Natural killer cell (primary cell): ENCODE measurements at places on chromosomes 5 and 9.

DNA sequence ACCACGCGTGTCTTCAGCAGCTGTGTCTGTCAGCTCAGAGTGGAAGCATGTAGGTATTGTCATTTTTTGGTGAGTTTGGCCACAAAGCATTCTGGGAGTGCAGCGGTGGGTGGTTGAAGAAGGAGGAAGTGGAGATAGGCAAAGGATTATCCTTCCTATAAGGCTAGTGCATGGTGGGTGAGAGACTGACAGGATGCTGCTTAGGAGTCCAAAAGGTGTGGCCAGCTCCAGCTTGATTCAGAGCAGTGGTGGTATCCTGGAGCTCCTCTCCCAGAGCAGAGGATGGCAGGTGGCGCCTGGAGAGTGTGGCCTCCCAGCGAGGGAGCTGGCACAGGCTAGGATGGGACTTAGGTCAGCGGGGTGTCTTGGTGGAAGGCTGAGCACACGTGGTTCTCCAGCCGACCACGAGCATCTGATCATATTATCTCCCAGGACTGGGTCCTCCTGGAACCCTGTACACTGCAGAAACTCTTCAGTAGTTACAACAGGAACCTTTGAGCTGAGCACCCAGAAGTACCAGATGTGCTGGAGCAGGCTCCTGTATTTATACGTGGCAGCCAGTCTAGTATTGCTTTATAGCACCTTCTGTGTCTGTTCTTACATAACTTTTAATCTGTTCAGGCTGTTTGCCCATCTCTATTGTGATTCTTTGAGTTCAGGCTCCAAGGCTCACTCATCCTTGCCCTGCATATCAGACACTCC, 29.6 kb downstream of the MAML1 start:
- no peaks in the 10 kb centered on the region for H3K27me3 ChIP-seq
- no peak overlapping the region for H3K4me3 ChIP-seq
- H3K27ac ChIP-seq = no peak overlapping the region
- peak; percentile 55 for DNase-seq

GRCh38 chr9:16708656-16709435, 161.6 kb downstream of the BNC2 start:
- no peaks in the 10 kb centered on the region for H3K4me1 ChIP-seq
- H3K36me3 ChIP-seq = no peaks in the 10 kb centered on the region
- H3K4me3 ChIP-seq = no peak overlapping the region
- no peak overlapping the region for H3K27ac ChIP-seq
- no peak for DNase-seq
- H3K27me3 ChIP-seq = no peaks in the 10 kb centered on the region

DNA sequence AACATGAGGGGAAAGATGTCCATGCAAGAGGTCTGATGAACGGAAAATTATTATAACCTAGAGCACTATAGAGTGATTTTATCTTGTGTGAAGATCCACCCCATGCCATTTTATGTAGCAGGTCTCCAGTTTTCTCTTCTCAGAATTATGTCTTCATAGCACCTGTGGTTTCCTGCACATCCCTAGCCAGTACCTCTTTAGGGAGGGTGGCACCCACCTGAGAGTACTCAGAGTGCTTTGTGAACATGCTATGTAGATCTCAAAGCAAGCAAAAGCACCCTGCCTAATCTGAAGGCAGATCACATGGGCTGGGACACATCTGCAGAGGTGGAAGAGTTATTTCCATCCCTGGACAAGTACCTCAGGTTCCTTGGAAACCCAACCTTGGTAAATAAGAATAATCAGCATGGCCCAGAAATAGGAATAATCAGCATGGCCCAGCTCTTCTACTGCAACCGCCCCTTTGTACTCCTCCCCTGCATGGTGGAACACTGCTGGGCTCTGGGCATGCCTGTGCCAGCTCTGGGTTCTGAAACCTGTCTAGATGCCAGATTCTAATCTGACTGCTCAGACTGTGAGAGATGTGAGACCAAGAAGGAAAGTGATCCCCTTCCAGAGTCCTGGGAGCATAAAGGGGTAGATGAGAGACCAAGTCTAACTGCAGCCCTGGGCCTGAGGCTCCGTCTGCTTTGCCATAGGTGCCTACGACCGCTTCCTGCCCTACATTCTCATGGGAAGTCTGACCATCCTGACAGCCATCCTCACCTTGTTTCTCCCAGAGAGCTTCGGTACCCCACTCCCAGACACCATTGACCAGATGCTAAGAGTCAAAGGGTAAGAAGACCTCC, 23.7 kb downstream of the SLC22A5 start:
- no peak overlapping the region for H3K27ac ChIP-seq
- no peak overlapping the region for H3K4me3 ChIP-seq
- no peaks in the 10 kb centered on the region for H3K27me3 ChIP-seq

DNA sequence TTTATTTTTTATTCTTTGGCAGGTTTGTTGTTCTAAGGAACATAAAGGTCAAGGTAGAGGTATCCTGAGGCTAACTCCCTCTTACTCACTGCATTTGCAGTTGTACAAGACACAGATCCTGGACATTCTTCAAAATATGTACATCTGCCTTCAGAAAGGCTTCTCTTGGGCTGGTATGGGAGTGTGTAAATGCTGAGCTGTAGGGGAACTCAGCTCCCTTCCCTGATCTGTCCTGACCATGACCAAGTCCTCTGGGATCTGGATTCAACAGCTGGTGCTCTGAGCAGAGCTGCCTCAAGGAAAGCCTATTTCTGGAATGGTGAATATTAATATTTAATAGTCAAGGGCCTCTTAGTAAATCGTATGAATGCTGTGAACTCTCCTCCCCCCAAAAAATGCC, 117.4 kb downstream of the PRKACG start:
- peak; percentile 7 for DNase-seq
- H3K27ac ChIP-seq = no peak overlapping the region
- no peak overlapping the region for H3K4me3 ChIP-seq

- no peaks in the 10 kb centered on the region for H3K36me3 ChIP-seq
- H3K27ac ChIP-seq = no peak overlapping the region
- H3K27me3 ChIP-seq = no peaks in the 10 kb centered on the region
- H3K4me1 ChIP-seq = no peaks in the 10 kb centered on the region
These were observed 537.8 kb upstream of the FTMT start for GRCh38 chr5:121313886-121314285.

- H3K4me3 ChIP-seq = no peak overlapping the region
- no peaks in the 10 kb centered on the region for H3K27me3 ChIP-seq
- no peaks in the 10 kb centered on the region for H3K4me1 ChIP-seq
- no peaks in the 10 kb centered on the region for H3K36me3 ChIP-seq
These were observed 12.6 kb upstream of the MUSK start for GRCh38 chr9:110655754-110656641.

GRCh38 chr9:84772511-84772910, 103.0 kb downstream of the NTRK2 start:
- no peak overlapping the region for H3K4me3 ChIP-seq
- no peaks in the 10 kb centered on the region for H3K27me3 ChIP-seq
- H3K4me1 ChIP-seq = no peaks in the 10 kb centered on the region
- no peaks in the 10 kb centered on the region for H3K36me3 ChIP-seq

GRCh38 chr5:58239731-58240130, 220.2 kb downstream of the PLK2 start:
- DNase-seq = no peak
- no peak overlapping the region for H3K27ac ChIP-seq
- no peaks in the 10 kb centered on the region for H3K4me1 ChIP-seq
- no peak overlapping the region for H3K4me3 ChIP-seq
- no peaks in the 10 kb centered on the region for H3K27me3 ChIP-seq

- H3K36me3 ChIP-seq = peaks cover 20% of the 10 kb centered on the region
- H3K27me3 ChIP-seq = no peaks in the 10 kb centered on the region
- no peak overlapping the region for H3K27ac ChIP-seq
These were observed 32.0 kb downstream of the MAN2A1 start for GRCh38 chr5:109721741-109722140.

DNA sequence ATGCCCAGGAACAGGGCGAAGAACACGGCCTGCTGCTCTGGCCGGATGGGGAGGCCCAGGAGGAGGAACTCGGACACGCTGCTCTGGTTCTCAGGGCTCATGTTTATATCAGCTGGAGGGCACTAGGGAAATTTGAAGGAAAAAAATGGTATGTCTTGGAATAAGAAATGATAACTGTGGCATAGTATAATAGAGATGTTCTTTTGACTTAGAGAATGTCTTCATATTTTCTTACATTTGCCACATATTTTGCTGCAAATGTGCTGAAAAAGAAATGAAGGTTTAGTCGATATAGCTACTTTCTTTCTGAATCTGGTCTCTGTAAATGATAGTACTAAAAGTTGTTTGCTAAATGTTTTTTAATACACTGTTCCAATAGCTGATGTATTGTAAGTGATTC, at the start of gene OR1J1:
OR1J1 (minus strand) TSS at position 101 of the 400 bp plus-strand sequence; CDS start at position 101, 0 bp downstream.
- DNase-seq = no peak
- H3K4me3 ChIP-seq = no peak within 1 kb of the TSS
- no peaks in the 10 kb centered on the region for H3K36me3 ChIP-seq
- no peaks in the 10 kb centered on the region for H3K4me1 ChIP-seq

DNA sequence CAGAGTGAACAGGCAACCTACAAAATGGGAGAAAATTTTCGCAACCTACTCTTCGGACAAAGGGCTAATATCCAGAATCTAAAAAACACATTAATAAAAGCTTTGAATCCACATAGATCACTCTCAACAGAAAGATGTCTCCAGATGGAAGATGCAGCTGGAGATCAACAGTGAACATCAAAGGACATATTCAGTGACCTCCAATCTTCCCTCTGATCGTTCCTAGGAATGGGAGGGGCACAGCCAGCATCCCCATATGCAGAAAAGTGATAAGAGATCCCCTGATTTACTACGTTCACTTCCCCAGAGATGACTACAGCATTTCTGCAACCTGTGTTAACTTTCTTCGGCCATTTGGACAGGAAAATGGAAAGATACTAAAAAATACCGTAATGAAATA, 21.2 kb downstream of the OXCT1 start:
- H3K27me3 ChIP-seq = no peaks in the 10 kb centered on the region
- peaks cover 47% of the 10 kb centered on the region for H3K36me3 ChIP-seq
- no peaks in the 10 kb centered on the region for H3K4me1 ChIP-seq
- no peak for DNase-seq
- H3K4me3 ChIP-seq = no peak overlapping the region
- no peak overlapping the region for H3K27ac ChIP-seq

DNA sequence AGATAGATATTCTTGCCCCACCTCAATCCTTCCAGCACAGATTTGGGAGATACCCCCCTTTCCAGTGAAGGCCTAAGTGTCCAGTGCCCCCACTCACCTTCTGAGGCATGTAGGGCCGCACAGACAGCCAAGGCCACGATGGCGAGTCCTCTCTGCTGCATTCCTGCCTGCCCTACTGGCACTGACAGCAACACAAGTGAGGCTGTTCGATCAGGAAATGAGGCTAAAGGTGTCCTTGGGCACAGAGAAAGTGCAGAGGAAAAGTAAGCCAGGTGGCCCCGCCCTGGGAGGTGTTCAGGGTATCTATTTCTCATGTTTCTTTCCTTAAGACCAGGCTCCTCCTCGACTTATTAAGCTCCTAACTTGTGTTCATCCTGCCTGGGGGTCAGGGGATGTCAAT, at the start of gene CCL28:
CCL28 (minus strand) TSS at position 236 of the 400 bp plus-strand sequence; CDS start at position 161, 75 bp downstream.
- no peaks in the 10 kb centered on the region for H3K4me1 ChIP-seq
- H3K4me3 ChIP-seq = no peak within 1 kb of the TSS
- H3K36me3 ChIP-seq = no peaks in the 10 kb centered on the region

DNA sequence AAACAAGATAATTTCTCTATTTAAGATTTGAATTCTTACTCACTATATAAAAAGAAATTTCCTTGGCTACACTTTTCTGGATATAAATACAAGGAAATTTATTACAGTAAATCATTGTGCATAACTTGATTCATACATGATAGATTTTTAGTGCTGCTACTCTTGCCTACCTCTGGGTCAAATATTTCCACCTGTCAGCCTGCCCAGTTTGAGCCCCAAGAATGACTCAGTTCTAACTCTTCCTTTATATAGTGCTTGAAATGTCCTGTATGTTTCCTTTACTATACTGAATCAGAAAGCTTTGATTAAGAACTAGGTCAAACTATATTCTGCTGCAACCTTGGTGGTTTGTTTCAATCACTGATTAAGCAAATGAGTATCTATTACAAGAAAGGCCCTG, 147.4 kb upstream of the FTMT start:
- no peak overlapping the region for H3K27ac ChIP-seq
- no peak overlapping the region for H3K4me3 ChIP-seq
- H3K27me3 ChIP-seq = no peaks in the 10 kb centered on the region

DNA sequence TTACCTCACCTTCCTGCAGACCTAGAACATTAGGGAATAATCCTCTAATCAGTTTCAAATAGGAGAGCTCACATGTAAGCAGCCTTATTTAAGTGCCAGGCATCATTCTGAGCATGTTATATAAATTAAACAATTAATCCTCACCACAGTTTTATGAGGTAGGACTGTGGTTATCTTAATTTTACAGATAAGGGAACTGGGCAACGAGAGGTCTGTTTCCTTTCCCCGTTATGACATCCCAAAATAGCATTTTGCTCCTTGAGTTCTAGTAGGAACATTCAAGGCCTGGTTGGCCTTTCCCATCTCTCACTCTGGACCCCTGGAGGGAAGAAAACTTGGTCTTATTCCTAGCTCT, 19.1 kb upstream of the IFNB1 start:
- H3K27me3 ChIP-seq = no peaks in the 10 kb centered on the region
- no peaks in the 10 kb centered on the region for H3K36me3 ChIP-seq
- no peak for DNase-seq
- peak overlapping the region; percentile 16 for H3K4me3 ChIP-seq

DNA sequence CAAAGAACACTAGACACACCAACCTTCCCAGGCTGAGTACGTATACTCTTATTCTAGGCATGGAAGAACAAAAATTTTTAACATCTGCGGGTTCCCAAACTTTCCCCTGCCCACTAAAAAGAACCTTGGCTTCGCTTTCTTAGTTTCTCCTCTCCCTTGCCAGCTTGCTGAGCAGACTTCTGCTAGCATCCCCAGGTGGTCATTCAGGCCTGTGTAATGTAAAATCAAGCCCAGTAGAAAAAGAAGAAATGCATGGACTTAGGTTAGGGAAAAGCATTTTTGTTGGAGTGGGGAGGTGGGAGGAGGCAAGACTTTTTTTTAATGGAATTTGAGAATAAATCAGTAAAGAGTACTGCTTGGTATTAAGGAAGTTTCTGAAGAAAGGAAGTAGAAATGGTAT, 331.0 kb upstream of the TLE4 start:
- no peak for DNase-seq
- H3K27me3 ChIP-seq = no peaks in the 10 kb centered on the region
- no peak overlapping the region for H3K4me3 ChIP-seq
- H3K4me1 ChIP-seq = no peaks in the 10 kb centered on the region
- no peak overlapping the region for H3K27ac ChIP-seq

GRCh38 chr5:42583322-42583721, 160.1 kb downstream of the GHR start:
- H3K27me3 ChIP-seq = no peaks in the 10 kb centered on the region
- no peak overlapping the region for H3K4me3 ChIP-seq
- no peaks in the 10 kb centered on the region for H3K36me3 ChIP-seq
- no peak overlapping the region for H3K27ac ChIP-seq
- no peaks in the 10 kb centered on the region for H3K4me1 ChIP-seq
